ENCODE measurements at places on chromosomes 7 and 10.

GRCh38 chr10:99507265-99507664, 25.5 kb upstream of the NKX2-3 start:
- no peak for DNase-seq

DNA sequence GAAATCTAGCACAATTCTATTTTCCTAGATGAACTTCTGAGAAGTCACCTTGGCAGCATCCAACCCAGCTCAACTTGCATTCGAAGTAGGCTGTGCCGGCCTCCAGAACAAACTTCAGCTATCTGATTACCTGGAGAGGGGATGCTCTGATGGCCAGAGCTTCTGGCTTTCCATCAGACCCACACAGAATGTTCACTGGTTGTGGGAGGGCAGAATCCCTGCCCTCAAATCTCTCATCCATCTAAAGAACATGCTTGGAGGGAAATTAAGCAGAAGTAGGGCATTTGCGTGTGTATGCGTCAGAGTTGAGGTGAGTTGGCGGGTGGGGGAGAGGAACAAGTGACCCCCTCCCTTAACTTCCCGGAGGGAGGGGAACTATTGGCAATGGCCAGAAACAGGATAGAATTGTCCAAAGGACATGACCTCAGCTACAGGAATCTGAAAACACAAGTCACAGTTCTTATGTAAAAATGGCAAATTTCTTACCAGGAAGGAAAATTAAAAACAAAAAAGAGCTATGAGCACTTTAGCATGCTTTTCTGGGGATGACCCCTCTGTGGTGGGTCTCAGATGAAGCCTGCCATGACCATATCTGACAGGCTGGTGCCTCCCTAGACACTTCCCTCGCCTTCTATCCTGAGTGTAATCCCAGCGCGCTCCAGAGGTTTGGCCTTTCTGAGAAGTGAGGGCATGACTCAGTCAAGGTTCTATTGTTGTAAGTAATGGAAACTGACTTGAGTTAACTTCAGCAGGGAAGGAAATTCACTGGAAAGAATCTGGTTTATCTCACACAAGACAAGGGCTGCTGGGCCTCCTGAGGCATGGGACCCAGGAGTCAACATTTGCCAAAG, 278.8 kb downstream of the RPS24 start:
- DNase-seq = no peak

DNA sequence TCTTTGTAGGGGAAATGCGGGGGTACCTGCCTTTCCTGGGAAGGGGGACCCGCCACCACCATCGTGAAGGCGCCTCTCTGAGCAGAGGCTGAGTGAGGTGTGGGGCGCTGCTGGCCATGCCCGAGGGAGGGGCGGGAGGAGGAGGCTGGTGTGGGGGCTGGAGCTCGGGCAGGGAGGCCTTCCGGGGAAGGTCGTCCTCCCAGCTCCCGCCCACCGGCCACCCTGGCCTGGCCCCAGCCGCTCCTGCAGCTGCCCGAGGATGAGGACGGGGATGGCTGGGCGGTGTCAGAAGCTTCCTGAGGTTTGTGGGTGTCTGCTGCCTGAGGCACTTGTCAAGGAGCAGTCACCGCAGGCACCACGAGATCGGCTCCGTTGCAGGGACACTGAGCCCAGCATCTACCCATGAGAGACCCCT, 11.4 kb downstream of the PWWP2B start:
- no peak for DNase-seq

DNA sequence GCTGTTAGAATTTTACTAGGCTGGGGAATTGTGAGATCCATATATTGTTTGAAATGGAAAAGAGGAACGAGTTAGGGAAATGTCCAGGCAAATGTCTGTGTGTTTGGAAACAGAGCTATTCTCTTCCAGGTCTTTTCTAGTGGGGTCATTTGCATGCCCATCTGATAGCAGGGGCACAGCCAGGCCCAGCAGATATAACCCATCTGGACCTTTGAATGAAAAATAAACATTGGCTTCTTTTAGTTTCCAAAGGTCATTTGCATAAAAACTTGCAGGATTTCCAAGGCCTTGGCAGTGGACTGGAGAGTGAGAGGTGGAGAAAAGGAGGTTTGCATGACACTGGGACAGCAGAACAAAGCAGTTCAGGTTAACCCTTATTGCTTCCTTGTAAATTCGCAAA, 188.0 kb upstream of the GPR26 start:
- DNase-seq = no peak

DNA sequence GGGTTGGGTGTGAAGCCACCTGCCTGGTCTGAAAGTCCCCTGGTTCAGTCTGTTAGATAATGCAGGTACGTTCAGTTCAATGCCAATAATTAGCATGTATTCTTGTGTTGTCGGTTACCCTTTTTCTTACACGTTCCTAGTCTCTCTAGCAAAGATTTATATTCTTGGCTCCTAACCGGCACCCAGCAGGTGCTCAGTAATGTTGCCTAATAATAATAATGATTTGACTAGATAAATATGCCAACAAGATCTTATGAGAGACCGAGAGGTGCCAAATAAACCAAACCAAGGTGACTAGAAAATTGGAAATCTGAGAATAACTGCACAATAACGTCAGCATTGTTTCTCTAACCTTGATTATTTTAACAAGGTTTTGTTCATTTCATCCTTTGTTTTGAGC, 1.1 kb upstream of the SMIM30 start:
- no peak for DNase-seq
